ENCODE measurements at places on chromosomes 5 and 9.

DNA sequence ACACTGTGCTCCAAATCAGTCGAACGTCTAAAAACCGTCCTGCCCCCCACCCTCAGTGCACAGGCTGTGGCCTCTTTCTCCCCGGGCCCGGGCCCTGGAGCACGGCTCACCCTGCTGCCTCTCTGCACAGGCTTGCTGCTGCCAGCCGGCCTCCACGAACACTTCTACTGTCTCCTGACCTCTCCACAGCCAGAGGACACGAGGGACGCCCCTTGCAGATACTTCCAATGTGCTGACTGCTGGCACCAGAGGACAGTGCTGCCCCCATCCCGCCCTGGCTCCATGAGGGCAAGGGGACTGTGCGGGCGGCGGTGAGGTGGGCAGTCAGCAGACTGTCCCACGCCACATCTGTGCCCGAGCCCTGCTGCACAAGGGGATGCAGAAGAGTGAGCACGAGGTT is 174.8 kb downstream of the COL23A1 start:
- no peak for DNase-seq

- DNase-seq = no peak
Measured at GRCh38 chr9:20962536-20963225, 68.8 kb downstream of the HACD4 start.

DNA sequence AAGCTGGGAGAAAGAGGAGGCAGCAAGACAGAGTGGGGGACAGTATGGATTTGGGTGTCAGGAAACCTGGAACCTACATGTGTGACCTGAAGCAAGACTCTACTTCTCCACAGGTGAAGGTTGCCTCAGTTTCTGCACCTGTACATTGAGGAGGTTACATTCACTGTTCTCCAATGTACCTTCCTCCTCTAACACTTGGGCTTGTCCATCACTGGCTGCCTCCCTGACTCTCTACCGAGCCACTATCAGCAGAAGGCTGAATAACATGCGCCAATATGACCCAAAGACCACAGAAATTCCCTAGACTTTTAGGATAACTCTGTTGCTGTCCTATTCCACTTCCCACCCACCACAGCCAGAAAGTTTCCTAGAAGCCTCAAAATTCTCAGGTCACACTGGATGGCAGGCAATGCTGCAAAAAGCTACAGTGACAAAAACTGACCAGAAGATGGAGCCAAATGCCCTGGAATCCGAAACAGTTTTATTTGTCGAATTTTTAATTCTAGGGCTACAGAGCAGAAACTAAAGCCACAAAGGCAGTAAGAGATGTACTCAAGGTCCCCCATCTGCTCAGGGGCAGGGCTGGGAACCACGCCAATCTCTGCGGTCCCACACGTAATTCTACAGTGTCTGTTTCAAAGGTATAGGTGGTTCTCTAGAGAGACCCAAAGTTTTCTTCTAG is 64.4 kb downstream of the FAM114A2 start:
- peak; percentile 4 for DNase-seq

DNA sequence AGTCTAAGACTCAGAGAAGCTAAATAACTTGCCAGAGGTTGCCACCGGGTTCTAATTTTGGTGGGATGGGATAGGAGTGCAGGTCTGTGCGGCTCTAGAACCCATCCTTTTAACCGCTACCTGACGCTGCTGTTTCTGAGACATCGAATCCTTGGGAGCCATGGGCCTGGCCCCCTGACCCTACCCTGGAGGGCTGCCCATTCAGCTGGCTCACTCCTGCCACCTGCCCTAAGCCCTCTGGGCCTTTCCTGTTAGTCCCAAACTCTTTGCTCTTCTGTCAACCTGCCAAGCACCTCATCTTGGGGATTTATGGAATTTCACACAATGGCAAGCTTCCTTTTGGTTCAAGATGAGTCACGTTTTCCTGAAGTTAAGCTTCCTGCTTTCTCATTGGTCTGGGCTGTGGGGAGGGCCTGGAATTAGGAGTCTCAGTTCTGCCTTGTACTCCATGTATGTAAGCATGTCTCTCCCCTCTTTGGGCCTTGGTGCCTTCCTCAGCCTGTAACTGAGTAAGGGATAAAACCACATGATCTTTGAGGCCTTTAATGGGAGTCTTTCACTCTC is 26.6 kb downstream of the ENHO start:
- DNase-seq = no peak

- DNase-seq = no peak
Measured at GRCh38 chr5:168747987-168748777, 169.0 kb upstream of the PANK3 start.

GRCh38 chr5:82019342-82020138 is 47.7 kb downstream of the ATG10 start:
- DNase-seq = peak; percentile 17

GRCh38 chr9:2494562-2494961 is 127.0 kb upstream of the VLDLR start:
- DNase-seq = no peak
